WTC11 (cell line): ENCODE measurements at places on chromosomes 3 and 15.
A peak's percentile ranks its signal among the peaks of the same experiment; 100 is the strongest.

- H3K27me3 ChIP-seq: no peaks in the 10 kb centered on the region; the same call in none of the 2 replicates
- H3K4me1 ChIP-seq: peaks cover 18% of the 10 kb centered on the region
- no peak overlapping the region for H3K27ac ChIP-seq
- DNase-seq: no peak
- H3K36me3 ChIP-seq: no peaks in the 10 kb centered on the region
These were observed 67.0 kb downstream of the CLDN11 start for GRCh38 chr3:170485696-170486095.

DNA sequence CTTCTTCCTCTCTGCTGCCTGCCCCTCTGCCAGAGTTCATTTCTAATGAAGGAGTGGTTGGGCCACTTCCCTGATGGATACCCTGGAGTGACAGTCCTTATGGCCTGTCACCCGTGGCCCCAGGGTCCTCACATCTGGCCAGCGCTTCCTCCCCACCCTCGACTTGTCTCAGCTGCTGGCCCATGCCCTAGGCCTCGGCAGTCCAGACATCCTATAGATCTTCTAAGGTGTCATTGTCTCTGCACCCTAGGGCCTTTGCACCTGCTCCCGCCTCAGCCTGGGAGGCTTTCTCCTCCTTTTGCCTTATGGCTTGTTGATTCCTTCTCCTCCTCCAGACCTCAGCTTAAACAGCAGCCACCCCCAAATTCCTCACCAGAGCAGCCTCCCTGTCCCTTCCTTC is 181.0 kb downstream of the NSMCE3 start:
- H3K4me1 ChIP-seq: peaks cover 11% of the 10 kb centered on the region
- H3K4me3 ChIP-seq: no peak overlapping the region
- H3K36me3 ChIP-seq: peaks cover 10% of the 10 kb centered on the region
- no peaks in the 10 kb centered on the region for H3K27me3 ChIP-seq
- no peak overlapping the region for H3K27ac ChIP-seq
- no peak for DNase-seq

DNA sequence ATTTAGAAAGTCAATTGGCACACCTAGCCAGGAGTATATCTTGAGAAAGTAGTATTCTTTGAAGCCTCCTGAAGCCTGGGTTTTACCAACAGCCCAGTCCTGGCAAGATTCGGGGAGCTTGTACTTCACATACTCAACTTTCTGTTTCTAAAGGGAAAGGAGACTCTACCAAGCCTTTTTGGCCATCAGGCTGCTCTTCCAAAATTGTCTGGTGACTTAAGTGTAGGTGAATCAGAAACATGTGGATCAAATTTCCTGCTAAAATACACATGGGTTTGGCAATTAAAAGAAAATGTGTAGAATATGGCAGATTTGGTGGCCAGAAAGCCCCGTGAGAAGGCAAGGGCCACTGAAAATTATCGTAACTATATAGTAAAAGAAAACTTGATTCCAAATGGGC is 15.9 kb upstream of the GREM1 start:
- no peaks in the 10 kb centered on the region for H3K36me3 ChIP-seq
- H3K4me3 ChIP-seq: no peak overlapping the region
- no peak overlapping the region for H3K27ac ChIP-seq
- no peak for DNase-seq
- peaks cover 8% of the 10 kb centered on the region for H3K4me1 ChIP-seq

- H3K4me1 ChIP-seq: no peaks in the 10 kb centered on the region
- H3K36me3 ChIP-seq: peaks cover 11% of the 10 kb centered on the region; the same call in 1 of the 2 replicates
- H3K4me3 ChIP-seq: no peak overlapping the region
- H3K27me3 ChIP-seq: no peaks in the 10 kb centered on the region; the same call in 1 of the 2 replicates
- H3K27ac ChIP-seq: no peak overlapping the region
These were observed 1134.1 kb downstream of the EPHA3 start for GRCh38 chr3:90241481-90241880.

- H3K27me3 ChIP-seq: no peaks in the 10 kb centered on the region
- H3K4me3 ChIP-seq: no peak overlapping the region
- no peak overlapping the region for H3K27ac ChIP-seq
- H3K36me3 ChIP-seq: no peaks in the 10 kb centered on the region
These were observed 5.6 kb upstream of the P2RY14 start for GRCh38 chr3:151283907-151284461.

- no peak for DNase-seq
- H3K4me3 ChIP-seq: no peak overlapping the region
- no peak overlapping the region for H3K27ac ChIP-seq
- no peaks in the 10 kb centered on the region for H3K36me3 ChIP-seq
These were observed 67.6 kb upstream of the ETV5 start for GRCh38 chr3:186176373-186176990.

- no peak overlapping the region for H3K4me3 ChIP-seq
- H3K27me3 ChIP-seq: no peaks in the 10 kb centered on the region
- no peaks in the 10 kb centered on the region for H3K36me3 ChIP-seq
- DNase-seq: peak; percentile 29
These were observed 7.3 kb downstream of the PRKCD start for GRCh38 chr3:53168175-53168923.

- no peak for DNase-seq
- no peaks in the 10 kb centered on the region for H3K27me3 ChIP-seq
- H3K4me3 ChIP-seq: no peak overlapping the region
- H3K36me3 ChIP-seq: no peaks in the 10 kb centered on the region; the same call in 1 of the 2 replicates
- H3K4me1 ChIP-seq: peaks cover 5% of the 10 kb centered on the region; the same call in 1 of the 2 replicates
These were observed 194.8 kb upstream of the DPH6 start for GRCh38 chr15:35740761-35741160.

- no peaks in the 10 kb centered on the region for H3K36me3 ChIP-seq
- peaks cover 33% of the 10 kb centered on the region for H3K4me1 ChIP-seq
- DNase-seq: no peak
- no peak overlapping the region for H3K27ac ChIP-seq
These were observed 68.8 kb downstream of the ANXA2 start for GRCh38 chr15:60328852-60329443.
